ENCODE measurements at places on chromosomes 2 and 18.

GRCh38 chr2:17538844-17539554 lies 1.5 kb upstream of the VSNL1 start:
- no peak for DNase-seq

DNA sequence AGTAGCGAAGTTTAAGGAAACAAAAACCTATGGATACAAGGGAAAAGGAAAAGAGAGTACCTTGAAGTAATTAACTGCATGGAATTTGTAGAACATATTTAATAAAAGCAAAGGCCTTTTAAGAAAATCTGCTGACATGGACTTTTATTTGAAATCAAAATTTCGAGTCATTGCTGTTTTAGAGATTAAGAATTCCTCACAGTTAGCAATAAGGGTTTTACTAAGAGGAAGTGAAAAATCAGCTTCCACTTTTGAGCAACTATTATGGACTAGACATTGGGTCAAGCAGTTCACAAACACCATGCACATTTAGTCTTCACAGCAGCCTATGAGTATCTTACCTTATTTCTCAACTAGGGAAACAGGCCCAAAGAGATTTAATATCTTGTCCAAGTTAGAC lies 876.3 kb downstream of the BCL11A start:
- DNase-seq: no peak

- no peak for DNase-seq
Observed at GRCh38 chr2:150271952-150272802, 215.3 kb downstream of the RND3 start.

DNA sequence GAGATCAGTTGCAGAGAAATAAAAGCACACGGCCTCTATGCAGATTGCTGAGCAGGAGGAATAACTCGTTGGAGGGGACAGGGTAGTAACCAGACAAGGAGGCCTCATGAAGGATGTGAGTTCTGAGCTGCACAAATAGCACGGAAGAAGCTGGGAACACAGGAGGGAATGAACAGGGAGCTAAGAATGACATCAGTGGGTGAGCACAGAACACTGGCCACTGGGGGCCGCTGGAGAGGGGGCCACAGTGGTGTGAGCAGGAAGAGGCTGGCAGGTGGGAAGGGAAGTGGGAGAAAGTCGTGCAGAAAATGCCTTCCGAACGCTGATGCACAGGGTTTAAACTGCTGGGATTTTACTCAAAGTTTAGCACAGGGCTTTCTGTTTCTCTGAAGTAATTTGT lies 61.0 kb downstream of the ZAP70 start:
- DNase-seq: no peak

GRCh38 chr2:128514555-128514955 lies 195.9 kb upstream of the HS6ST1 start:
- no peak for DNase-seq
